Aorta (tissue), 5 donors: ENCODE measurements at places on chromosomes 4 and X. TPM values are rescaled to one million over a fixed set of nuclear protein-coding genes. Genes with fewer than 3 reads are reported as not detected.
A peak's percentile ranks its signal among the peaks of the same experiment; 100 is the strongest.

Gene RHOH
- 4.1 TPM for total RNA-seq

GRCh38 chr4:136183513-136183912 is 1348.8 kb downstream of the PCDH18 start:
- DNase-seq, result no peak

- no peak for DNase-seq
Measured at GRCh38 chr4:114019276-114019968, 40.0 kb upstream of the ARSJ start.

- no peak for DNase-seq
Measured at GRCh38 chr4:153792618-153793247, 3.9 kb upstream of the SFRP2 start.

DNA sequence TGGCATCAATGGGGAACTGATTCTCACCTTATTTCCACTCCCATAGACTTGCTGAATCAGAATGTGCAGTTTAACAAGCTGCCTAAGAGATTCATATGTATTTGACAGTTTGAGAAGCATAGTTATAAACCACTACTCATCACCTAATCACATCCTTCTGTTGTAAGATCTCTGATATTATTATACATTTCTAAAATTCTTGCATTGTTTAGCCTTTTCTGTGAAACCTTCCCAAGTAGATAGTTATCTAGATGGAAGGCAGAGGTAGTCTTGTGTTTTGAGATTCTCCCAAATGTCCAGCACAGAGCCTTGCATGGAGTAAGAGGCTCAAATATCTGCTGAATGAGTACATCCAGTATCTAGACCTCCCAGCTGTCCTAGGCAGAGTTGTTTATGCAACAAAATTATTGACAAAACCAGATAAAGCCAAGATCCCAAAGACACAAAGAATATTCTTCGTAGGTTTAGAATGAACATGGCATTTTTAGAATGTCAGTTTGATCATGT is 227.3 kb downstream of the KDR start:
- no peak for DNase-seq

- no peak for DNase-seq
Measured at GRCh38 chr4:148095346-148095923, 346.8 kb downstream of the NR3C2 start.

- DNase-seq, result no peak
Measured at GRCh38 chrX:15973299-15973698, 118.7 kb upstream of the AP1S2 start.

Gene SPIN2A
- 2.4 TPM for total RNA-seq

- peak; percentile 58 for DNase-seq
Measured at GRCh38 chrX:103918050-103918449, 44.4 kb upstream of the TMSB15B start.

Gene YIPF7
- not detected for total RNA-seq

- peak; percentile 86 for DNase-seq
Measured at GRCh38 chrX:1239681-1240142, 27.3 kb upstream of the CRLF2 start.

GRCh38 chrX:69919749-69920148 is 130.0 kb downstream of the AWAT2 start:
- no peak for DNase-seq

DNA sequence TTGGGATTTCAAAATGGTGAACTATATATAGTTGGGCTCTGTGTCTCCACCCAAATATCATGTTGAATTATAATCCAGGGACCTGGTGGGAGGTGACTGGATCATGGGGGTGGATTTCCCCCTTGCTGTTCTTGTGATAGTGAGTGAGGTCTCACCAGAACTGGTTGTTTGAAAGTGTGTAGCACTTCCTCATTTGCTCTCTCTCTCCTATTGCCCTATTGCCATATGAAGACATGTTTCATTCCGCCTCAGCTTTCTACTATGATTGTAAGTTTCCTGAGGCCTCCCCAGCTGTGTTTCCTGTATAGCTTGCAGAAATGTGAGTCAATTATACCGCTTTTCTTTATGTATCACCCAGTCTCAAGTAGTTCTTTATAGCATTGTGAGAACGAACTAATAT is 545.6 kb downstream of the TRAM1L1 start:
- DNase-seq, result no peak

- DNase-seq, result no peak
Measured at GRCh38 chr4:7423391-7423790, 11.3 kb downstream of the PSAPL1 start.

DNA sequence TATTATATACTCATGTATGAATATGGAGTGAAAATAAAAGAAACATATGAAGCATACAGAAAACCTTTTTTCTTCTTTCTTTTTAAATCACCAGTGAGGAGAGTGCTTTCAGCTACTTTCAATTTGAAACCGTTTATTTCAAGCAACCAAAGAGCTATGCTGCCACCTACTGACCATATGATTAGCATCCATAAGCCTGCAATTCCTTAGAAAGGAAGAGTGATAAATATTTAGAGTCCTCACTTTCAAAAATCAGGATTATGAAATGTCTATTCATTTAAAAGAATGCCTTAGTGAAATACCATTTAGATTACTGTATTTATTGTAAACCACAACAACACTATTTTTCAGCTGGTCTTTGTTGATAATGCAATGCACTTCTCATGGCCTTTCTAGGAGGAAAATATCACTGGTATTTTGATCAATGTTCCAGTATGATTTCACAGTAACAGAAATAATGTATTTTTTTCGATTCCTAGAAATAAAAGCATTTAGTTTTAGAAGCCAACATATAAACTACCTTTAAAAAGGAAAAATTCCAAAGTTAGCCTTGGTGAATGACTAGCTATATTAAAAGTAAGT is 667.6 kb downstream of the PCDH18 start:
- no peak for DNase-seq

Gene GDPD2
- not detected for total RNA-seq

GRCh38 chrX:134963041-134963440 is 27.8 kb upstream of the SMIM10 start:
- no peak for DNase-seq

- DNase-seq, result no peak
Measured at GRCh38 chr4:127403471-127404084, 229.2 kb upstream of the INTU start.

Gene C4orf33
- total RNA-seq, result 8.4 TPM

Gene DMRTC1
- not detected for total RNA-seq

Gene PLP1
- 21.3 TPM for total RNA-seq

GRCh38 chr4:189940178-189941004 is at the start of gene FRG1:
FRG1 (plus strand) TSS chr4:189940872; CDS start chr4:189941010, 138 bp downstream.
- DNase-seq, result peak; percentile 97

- peak; percentile 61 for DNase-seq
Measured at GRCh38 chrX:119512146-119512800, 44.0 kb downstream of the SLC25A5 start.

- no peak for DNase-seq
Measured at GRCh38 chr4:48543796-48544195, 53.7 kb downstream of the ZAR1 start.

Gene SPP1
- 180 TPM for total RNA-seq

- no peak for DNase-seq
Measured at GRCh38 chr4:10662937-10663336, 21.6 kb downstream of the CLNK start.

DNA sequence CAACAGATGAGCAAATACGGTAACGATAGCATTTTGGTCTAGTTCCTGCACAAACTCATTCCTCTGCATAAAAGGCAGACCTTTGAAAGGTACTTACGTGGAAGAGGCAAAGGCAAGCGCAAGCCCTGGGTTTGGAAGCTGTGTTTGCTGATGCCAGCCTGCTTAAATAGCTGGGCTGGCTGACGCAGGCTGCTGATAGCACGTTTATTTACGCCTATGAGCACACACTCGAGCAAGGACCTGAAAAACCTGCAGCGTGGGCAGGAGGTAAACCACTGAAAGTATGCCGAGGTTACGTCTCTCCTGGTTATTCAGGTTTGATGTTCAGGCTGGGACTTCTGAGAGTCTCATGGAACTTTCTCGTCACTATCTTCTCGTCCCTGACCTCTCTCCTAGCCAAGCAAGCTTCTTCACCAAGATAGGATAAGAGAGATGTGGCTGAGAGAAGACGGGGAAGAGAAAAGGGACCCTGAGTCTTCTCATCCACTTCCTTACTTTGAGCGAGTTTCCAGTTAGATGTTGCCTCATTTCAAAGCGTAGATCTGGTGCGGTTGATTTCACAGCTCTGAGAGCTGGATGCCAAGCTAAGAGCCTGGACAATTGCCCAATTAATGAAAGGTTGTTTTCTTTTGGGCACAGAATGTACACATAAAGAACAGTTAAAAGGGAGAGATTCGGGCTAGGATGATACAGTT is at the start of gene HOPX:
Gene HOPX, minus strand, starts transcription at position 139 of the 695 bp plus-strand sequence. CDS start 23,480 bp downstream, outside the sequence.
- DNase-seq, result no peak

DNA sequence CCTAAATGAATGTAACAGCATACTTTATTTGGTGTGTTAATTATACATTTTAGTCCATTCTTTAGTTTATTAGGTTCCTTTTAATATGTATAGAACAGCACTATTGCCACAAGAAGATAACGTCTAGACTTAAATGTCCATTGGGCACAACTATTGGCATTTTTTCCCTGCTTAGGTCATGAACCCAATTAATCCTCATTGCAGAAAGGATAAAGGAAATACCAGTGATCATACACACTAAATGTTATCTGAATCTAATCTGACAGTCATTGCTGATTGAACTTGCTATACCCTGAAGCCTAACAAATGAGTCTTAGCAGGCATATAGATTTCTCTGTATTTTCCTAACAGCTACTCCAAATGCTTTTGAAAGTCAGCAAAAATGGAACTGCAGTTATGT is 2250.0 kb upstream of the AGA start:
- DNase-seq, result no peak

Gene FAT4
- 48.0 TPM for total RNA-seq

Gene COL4A5
- 48.0 TPM for total RNA-seq

Gene ASMT
- 1.3 TPM for total RNA-seq

DNA sequence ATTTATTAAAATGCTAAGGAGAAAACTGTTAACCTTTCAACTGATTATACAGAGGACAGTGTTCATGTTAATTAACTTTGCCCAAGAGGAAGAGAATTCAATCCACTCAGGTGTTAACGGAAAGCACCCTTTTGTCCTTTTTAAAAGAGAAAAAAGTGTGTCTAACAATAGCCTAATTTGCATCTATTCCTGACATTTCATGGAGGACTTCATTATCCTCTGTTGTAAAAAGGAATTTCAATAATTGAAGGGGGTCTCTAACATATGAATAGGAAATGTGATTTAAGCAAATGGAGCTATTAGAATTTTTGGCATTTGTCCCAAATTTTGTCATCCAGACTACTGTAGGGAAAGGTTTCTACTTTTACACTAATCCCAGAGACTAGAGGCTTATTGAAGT is 44.6 kb upstream of the GC start:
- no peak for DNase-seq

Gene KIF4A
- total RNA-seq, result 0.66 TPM

DNA sequence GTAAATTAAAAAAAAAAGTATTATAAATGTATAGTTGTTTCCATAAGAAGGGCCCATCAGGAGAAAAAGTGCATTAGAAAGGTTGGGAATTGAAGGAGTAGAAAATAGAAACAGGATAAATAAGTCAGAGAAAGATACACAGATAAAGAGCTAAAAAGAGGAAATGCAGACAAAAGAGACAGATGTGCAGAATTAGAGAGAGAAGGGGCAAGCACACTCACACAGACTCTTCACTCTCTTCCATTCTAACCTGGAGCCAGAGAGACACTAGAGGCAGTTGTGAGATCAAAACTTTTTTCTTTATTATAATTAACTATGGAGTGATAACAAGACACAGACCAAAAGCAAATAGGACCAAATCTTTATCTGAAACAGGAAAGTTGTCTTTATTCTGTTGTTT is 134.1 kb downstream of the CEP135 start:
- no peak for DNase-seq

Gene HEPH
- 58.2 TPM for total RNA-seq

DNA sequence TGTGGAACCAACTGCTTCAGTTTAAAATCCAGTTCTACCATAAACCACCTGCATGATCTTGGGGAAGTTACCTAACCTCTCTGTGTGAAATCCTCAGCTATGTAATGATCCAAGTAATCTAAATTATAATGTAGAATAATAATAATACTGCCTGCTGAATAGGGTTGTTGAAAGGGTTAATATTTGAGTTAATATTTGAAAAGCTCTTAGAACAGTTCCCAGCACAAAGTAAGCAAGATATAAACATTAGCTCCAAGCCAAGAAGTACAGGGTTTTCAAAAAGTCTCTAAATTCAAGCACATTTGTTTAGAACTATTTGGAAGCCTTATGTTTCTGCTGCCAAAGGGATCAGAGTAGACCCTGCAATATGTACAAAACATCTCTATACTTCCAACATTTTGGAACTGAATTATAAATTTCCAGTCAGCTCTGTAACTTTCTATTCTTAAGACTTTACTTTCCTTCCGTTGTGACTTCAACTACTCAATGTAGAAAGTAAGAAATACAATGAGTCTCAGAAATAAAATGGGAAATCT is 76.7 kb upstream of the FAM9C start:
- no peak for DNase-seq

Gene ZNF157
- total RNA-seq, result 0.72 TPM

DNA sequence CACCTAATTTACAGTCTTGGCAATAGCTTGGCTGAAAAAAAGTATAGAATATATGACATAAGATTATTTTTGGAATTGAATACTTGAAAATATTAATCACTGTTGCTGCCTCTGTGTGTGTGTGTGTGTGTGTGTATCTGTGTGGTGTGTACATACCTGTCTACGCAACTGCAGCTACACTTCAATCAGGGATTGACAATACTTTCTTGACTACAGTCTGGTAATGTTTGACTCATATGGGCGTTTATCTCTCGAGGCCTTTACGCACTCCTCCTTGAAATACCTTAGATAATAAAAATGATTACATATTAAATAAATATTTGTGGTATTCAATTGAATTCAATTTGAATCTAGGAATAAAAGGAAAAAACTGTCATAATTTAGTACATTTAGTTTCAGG is 565.2 kb downstream of the PCDH18 start:
- DNase-seq, result no peak

DNA sequence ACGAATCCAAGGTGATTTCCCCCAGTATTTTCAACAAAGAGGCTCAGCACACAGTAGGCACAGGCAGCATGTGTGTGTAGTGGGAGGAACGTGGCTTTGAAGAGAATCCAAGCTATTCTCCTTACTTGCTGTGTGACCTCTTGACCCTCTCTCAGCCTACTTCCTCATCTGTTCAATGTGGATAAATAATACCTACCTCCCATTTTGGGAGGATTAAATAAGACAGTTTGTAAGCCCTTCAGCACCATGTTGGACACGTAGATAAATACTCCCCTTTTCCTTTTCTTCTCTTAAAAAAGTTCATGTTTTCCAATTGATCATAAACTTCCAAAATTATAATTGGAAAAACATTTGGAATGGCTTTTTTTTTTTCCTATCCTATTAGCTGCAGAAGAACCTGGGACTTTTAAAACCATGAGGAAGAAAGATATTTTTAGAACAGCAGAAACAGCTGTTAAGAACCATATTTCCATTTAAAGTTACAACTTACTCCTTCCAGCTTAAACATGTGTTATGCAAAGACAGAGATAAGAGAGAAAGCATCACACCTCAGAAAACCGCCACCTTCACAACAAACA is 56.1 kb upstream of the TMEM131L start:
- DNase-seq, result no peak

- no peak for DNase-seq
Measured at GRCh38 chr4:8859550-8860095, 12.0 kb downstream of the HMX1 start.
